ENCODE measurements at places on chromosomes 1 and 21. TPM values are rescaled to one million over a fixed set of nuclear protein-coding genes. Genes with fewer than 3 reads are reported as not detected.

TNFRSF9 gene
- total RNA-seq = not detected

OLFML3 gene
- 15.7 TPM for total RNA-seq

ZNF683 gene
- total RNA-seq = not detected

DNA sequence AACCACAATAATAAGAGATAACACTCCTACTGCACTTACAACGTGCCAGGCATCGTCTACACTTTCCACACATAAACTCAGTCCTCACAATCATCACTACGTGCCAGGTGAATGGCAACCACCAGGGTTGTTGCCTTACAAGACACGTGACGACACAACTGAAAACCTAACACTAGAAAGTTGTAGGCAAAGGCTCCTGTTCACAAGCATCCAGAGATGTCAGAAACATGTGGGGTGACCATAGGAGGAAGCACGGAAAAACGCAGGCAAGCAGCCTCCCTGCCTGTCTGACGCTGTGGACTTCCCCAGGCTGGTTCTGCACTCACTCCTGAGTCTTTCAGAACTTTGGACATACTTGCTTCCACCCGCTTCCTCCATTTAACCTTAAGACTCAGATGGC is 7.0 kb downstream of the CAPZB start:
- H3K4me3 ChIP-seq = no peak overlapping the region
- H3K4me1 ChIP-seq = peaks cover 92% of the 10 kb centered on the region
- peak overlapping the region; percentile 87 for H3K27ac ChIP-seq
- DNase-seq = no peak
- H3K36me3 ChIP-seq = no peaks in the 10 kb centered on the region
- no peaks in the 10 kb centered on the region for H3K27me3 ChIP-seq

DNA sequence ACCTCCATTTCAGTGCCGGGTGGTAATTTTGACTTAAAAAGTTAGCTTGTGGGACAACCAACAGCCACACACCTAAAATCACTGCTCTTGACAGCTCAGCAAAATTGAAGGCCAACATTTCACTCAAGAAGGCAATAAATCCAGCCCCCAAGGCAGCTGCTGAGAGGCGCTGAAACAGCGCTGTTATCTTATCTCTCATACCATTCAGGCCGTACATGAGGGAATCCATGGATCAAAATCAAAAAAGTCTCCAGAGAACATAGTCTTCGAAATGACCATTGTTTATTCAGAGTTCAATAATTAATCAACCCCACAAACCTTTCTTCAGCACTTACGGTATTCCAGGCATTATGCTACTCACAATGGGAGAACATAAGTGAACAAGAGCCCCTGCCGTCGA is 38.5 kb downstream of the ZBTB18 start:
- H3K4me3 ChIP-seq = no peak overlapping the region
- no peak overlapping the region for H3K27ac ChIP-seq
- DNase-seq = no peak
- no peaks in the 10 kb centered on the region for H3K27me3 ChIP-seq
- no peaks in the 10 kb centered on the region for H3K4me1 ChIP-seq

GRCh38 chr1:116078699-116079223 is 32.4 kb upstream of the MAB21L3 start:
- H3K36me3 ChIP-seq = no peaks in the 10 kb centered on the region
- no peaks in the 10 kb centered on the region for H3K4me1 ChIP-seq

BCL10 gene
- 25.9 TPM for total RNA-seq

OR2G6 gene
- not detected for total RNA-seq

CFHR4 gene
- total RNA-seq = not detected

GRCh38 chr21:45988366-45989347 is 7.1 kb downstream of the COL6A1 start:
- H3K4me3 ChIP-seq = no peak overlapping the region
- no peaks in the 10 kb centered on the region for H3K27me3 ChIP-seq
- no peaks in the 10 kb centered on the region for H3K4me1 ChIP-seq
- H3K36me3 ChIP-seq = peaks cover 49% of the 10 kb centered on the region

DNA sequence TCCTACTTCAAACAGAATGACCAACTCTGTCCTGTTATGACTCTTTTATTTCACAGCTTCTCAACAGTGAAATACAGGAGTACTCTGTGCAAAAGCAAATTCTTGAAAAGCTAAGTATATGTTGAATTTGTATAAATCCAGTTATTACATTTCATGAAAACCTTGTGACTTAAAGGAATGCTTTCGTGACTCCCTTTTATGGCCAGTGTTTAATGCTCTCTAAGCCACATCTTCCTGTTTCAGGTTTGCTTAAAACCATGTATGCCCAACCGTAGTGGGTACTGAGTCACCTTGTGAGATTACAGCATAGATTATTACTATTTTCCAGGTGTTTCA is 40.2 kb upstream of the KIF1B start:
- H3K27ac ChIP-seq = no peak overlapping the region
- DNase-seq = no peak
- no peaks in the 10 kb centered on the region for H3K27me3 ChIP-seq
- H3K36me3 ChIP-seq = peaks cover 98% of the 10 kb centered on the region
- no peaks in the 10 kb centered on the region for H3K4me1 ChIP-seq

- no peak for DNase-seq
- no peak overlapping the region for H3K27ac ChIP-seq
- no peaks in the 10 kb centered on the region for H3K36me3 ChIP-seq
- no peaks in the 10 kb centered on the region for H3K4me1 ChIP-seq
- H3K27me3 ChIP-seq = no peaks in the 10 kb centered on the region
- no peak overlapping the region for H3K4me3 ChIP-seq
Observed at GRCh38 chr1:232904131-232904530, 46.3 kb upstream of the NTPCR start.

CLCA4 gene
- total RNA-seq = 639 TPM

PTGFRN gene
- total RNA-seq = 51.8 TPM

DNA sequence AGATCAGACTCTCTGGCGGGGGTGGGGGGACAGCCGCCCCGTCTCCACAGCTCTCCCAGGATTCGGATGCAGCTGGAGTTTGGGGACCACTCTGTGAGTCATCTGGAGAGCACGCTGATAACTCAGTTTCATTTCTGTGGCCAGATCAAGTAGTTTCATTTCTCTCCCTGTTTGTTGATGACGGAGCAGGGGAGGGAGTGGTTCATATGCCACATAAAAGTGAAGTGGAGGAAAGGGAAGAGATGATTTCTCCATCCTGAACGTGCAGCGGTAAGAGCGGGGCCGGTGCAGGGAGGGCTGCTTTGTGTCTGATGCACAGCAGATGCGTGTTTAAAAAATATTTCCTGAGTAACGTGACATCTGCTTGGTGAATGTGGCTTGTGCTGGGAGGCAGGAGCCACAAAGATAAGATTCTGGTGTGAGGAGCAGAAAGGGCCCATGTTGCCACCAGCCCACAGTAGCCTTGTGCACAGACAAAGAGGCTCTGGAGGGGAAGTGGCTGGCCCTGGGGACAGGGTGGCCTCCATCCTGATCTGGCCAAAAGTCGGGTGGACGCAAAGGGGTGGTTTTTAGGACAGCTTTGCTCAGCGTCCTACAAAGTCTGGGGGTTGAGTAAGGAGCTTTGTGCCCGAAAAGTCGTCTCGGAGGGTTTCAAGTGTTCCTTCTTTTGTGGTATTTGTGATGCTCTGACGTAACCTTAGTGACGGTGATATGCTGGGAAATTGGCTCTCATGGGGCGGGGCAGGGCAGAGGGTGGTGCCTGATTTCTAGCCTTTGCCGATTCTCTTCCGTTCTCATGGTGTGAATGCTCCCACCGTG is at the start of gene MX2:
Gene MX2 (plus strand): TSS at position 242 of the 819 bp plus-strand sequence. CDS start 14,880 bp downstream, outside the sequence.
- H3K27ac ChIP-seq = peak within 1 kb of the TSS; percentile 79
- DNase-seq = peak; percentile 19
- no peaks in the 10 kb centered on the region for H3K27me3 ChIP-seq
- peaks cover 15% of the 10 kb centered on the region for H3K4me1 ChIP-seq
- H3K36me3 ChIP-seq = no peaks in the 10 kb centered on the region
- H3K4me3 ChIP-seq = peak within 1 kb of the TSS; percentile 37

LDLRAD1 gene
- total RNA-seq = 1.4 TPM

GNAT2 gene
- total RNA-seq = not detected

HHIPL2 gene
- not detected for total RNA-seq

GJA9 gene
- total RNA-seq = not detected

KRTAP19-1 gene
- not detected for total RNA-seq

GRCh38 chr1:93804412-93804811 is 74.6 kb downstream of the DNTTIP2 start:
- no peak for DNase-seq
- H3K4me1 ChIP-seq = no peaks in the 10 kb centered on the region
- no peaks in the 10 kb centered on the region for H3K27me3 ChIP-seq
- no peak overlapping the region for H3K27ac ChIP-seq
- H3K36me3 ChIP-seq = no peaks in the 10 kb centered on the region
- H3K4me3 ChIP-seq = no peak overlapping the region

B4GALT3 gene
- 29.9 TPM for total RNA-seq

DNA sequence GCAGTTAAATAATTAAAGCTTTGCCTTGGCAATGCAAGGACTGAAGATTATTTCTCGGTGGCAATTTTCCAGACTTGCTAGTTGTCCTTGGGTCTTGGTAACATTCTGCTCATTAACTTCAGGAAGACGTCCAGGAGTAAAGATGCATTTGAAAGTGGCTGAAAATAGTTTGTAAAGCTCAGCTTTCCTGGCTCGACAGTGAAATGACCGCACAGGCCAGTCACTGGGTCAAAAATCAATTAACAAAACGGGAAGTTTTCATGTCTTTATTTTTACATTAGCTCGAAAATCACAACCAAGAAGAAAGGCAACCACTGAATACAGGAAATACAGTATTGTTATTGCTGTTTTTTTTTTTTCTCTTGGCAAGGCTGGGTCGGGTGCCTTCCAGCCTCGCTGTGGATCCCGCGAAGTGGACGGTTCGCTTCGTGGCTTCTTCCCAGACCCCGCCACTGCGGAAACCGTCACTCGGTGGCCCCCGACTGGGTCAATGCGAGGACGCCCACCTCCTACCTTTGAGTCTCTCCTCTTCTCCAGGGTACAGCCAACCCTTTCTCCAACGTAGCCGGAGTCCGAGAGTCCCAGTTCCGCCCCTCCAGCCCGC is 479 bp upstream of the SNX7 start:
- peaks cover 7% of the 10 kb centered on the region for H3K4me1 ChIP-seq
- peak overlapping the region; percentile 89 for H3K4me3 ChIP-seq

GRCh38 chr1:81548918-81549587 is 251.7 kb upstream of the ADGRL2 start:
- peaks cover 37% of the 10 kb centered on the region for H3K4me1 ChIP-seq
- DNase-seq = no peak
- H3K36me3 ChIP-seq = no peaks in the 10 kb centered on the region
- H3K4me3 ChIP-seq = no peak overlapping the region
- no peaks in the 10 kb centered on the region for H3K27me3 ChIP-seq

PLEKHG5 gene
- total RNA-seq = 35.9 TPM

IL22RA1 gene
- 3.6 TPM for total RNA-seq

DNA sequence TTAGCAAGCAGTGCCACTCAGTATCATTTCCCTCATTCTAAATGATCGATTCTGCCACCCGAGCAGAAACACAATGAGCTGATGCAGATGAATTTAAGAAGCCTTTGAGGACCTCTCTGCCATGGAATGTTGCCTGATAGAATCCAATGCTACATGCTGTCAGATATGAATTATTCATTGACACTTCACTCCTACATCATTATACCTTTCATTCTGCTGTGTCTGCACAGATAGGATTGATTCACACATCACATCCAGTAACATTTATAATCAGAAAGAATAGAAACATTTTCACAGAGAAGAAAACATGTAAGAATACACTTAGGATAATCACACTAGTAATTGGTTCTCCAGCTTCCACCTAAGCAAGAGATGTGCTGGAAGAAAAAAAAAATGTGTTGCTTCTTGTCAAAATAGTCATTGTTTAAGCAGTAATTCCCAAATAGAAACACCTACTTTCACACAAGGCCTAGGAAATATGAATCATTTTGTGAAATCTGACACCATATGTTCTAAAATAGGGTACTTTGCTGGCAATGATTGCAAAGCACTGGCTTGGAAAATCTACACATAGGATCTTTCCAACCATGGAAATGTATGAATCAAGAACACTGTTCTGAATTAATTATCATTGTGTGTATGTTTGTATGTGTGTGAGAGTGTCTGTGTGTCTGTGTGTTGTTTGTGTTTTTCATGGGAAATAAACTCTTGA is 110.1 kb downstream of the GRIK1 start:
- no peaks in the 10 kb centered on the region for H3K27me3 ChIP-seq
- H3K27ac ChIP-seq = no peak overlapping the region
- H3K4me3 ChIP-seq = no peak overlapping the region

HFM1 gene
- total RNA-seq = 0.76 TPM

CYP4Z1 gene
- total RNA-seq = 1.4 TPM

All from esophagus squamous epithelium (tissue), 5 donors.